ENCODE measurements at places on chromosomes 13 and 19. TPM values are rescaled to one million over a fixed set of nuclear protein-coding genes. Genes with fewer than 3 reads are reported as not detected.
A peak's percentile ranks its signal among the peaks of the same experiment; 100 is the strongest.

SELENOV gene
- 9.9 TPM for total RNA-seq

S1PR2 gene
- total RNA-seq = 12.5 TPM

GRCh38 chr19:23762884-23763711 lies 4.4 kb upstream of the ZNF681 start:
- DNase-seq = peak; percentile 94

DNA sequence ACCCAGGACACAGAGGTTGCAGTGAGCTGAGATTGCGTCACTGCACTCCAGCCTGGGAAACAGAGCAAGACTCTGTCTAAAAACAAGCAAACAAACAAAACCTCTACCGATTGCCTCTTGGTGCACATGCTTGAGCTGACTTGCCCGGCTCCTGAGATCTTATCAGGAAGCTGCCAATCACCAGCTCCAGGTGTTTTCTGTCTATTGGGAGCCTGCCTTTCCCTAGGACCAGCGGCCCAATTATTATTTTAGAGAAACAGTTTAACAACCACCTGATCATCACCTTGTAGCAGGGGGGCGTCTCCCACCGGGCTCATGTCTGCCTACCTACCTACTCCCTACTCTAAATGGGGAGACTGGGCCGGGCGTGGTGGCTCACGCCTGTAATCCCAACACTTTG lies 10.8 kb downstream of the CLEC4M start:
- DNase-seq = no peak

GRCh38 chr13:29817604-29818378 lies 32.6 kb downstream of the UBL3 start:
- no peak for DNase-seq
